ENCODE measurements at places on chromosomes 7 and 10.

GRCh38 chr10:84184517-84184916, 9.8 kb upstream of the CDHR1 start:
- DNase-seq, result no peak

DNA sequence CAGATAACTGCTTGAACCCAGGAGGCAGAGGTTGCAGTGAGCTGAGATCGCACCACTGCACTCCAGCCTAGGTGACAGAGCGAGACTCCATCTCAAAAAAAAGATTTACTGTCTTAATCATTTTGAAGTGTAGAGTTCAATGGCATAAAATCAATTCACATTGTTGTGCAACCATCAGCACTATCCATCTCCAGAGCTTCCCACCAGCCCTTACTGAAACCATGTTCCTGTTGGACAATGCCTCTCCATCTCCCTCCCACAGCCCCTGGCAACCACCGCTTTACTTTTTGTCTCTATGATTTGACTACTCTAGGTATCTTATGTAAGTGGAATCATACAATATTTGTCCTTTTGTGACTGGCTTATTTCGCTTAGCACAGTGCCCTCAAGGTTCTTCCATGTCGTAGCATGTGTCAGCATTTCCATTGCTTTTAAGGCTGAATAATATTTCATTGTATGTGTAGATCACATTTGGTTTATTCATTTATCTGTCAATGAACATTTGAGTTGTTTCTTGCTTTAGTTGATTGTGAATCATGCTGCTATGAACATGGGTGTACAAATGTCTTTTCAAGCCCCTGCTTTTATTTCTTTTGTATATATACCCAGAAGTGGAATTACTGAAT, 33.1 kb downstream of the NACAD start:
- no peak for DNase-seq

GRCh38 chr10:101902032-101902819, 58.6 kb upstream of the KCNIP2 start:
- no peak for DNase-seq

- peak; percentile 53 for DNase-seq
These were observed 40.7 kb downstream of the ATE1 start for GRCh38 chr10:121886997-121887622.

GRCh38 chr10:48773580-48773979, 88.9 kb downstream of the WDFY4 start:
- no peak for DNase-seq

GRCh38 chr10:30903397-30904138, 128.1 kb downstream of the ZNF438 start:
- no peak for DNase-seq

- no peak for DNase-seq
These were observed 13.8 kb downstream of the MRPL32 start for GRCh38 chr7:42945821-42946626.

- DNase-seq, result no peak
These were observed 2.9 kb downstream of the POLM start for GRCh38 chr7:44079331-44080021.

- no peak for DNase-seq
These were observed 85.9 kb downstream of the MAD1L1 start for GRCh38 chr7:2146676-2147472.

- no peak for DNase-seq
These were observed 41.6 kb upstream of the PTPRZ1 start for GRCh38 chr7:121831351-121831750.

GRCh38 chr7:2785071-2785500, 59.0 kb downstream of the GNA12 start:
- no peak for DNase-seq

DNA sequence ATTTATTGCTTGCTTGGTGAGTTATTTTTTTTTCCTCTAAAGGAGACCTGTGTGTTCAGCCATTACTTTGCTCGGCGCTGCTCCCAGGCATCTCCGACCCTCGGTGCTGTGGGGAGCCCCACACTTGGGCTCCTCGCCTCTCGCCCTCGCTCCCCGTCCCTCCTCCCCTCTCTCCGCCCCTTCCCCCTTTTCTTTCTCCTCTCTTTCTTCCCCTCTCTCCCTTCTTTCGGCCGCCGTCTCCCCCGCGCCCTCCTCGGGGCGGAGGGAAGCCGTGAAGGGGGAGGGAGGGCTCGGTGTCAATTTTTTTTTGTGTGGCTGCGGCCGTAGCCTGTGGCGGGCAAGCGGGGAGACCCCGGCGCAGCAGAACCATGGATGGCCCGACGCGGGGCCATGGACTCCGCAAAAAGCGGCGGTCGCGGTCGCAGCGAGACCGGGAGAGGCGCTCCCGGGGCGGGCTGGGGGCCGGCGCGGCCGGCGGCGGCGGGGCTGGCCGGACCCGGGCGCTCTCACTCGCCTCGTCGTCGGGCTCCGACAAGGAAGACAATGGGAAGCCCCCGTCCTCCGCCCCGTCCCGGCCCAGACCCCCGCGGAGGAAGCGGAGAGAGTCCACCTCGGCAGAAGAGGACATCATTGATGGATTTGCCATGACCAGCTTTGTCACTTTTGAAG, 1.1 kb downstream of the AUTS2 start:
- DNase-seq, result peak; percentile 29

DNA sequence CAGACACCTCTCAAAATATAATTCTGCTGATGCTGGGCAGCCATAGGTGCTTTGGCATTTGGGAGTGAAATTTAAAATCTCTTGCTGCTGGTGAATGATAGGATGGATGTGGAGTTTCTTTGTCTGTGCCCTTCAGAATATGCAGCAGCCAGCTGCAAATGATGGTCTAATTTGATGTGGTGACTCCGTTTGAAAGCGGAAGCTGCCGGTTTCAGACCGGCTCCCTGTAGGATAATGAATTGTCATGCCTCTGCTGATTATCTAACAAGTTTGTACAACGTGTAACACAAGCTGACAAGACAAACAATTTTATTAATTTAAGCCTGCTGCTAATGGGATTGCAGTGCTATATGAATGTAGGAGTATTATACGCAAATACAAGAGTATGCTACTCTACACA, 103.5 kb downstream of the SND1 start:
- no peak for DNase-seq

DNA sequence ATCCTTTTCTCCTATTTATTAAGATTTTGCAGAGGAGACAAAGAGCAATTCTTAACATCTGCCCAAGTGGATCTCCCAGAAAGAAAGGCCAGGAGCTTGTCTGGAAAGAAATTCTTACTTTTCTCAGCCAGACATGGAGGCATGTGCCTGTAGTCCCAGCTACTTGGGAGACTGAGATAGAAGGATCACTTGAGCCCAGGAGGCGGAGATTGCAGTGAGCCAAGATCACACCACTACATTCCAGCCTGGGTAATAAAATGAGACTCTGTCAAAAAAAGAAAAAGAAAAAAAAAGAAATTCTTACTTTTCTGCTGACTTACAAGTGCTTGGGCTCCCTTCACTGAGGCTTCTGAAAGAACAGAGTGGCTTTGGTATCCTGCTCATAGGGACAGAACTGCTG, 2.4 kb upstream of the CYP3A43 start:
- DNase-seq, result no peak

DNA sequence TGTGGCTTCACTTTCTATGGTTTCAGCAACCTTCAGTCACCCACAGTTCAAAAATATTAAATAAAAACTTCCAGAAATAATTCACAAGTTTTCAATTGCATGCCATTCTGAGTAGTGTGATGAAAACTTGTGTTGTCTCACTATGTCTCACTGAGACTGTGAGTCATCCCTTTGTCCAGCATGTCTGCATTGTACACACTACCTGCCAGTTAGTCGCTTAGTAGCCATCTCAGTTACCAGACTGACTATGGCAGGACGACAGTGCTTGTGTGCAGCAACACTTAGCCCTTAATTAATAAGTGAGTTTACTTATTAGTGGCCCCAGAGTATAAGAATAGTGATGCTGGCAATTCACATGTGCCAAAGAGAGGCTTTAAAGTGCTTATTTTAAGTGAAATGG, 22.5 kb downstream of the CCDC186 start:
- DNase-seq, result no peak

GRCh38 chr7:139993169-139993568, 69.6 kb downstream of the PARP12 start:
- DNase-seq, result no peak

- no peak for DNase-seq
These were observed 113.0 kb downstream of the EXOC4 start for GRCh38 chr7:133365917-133366316.

DNA sequence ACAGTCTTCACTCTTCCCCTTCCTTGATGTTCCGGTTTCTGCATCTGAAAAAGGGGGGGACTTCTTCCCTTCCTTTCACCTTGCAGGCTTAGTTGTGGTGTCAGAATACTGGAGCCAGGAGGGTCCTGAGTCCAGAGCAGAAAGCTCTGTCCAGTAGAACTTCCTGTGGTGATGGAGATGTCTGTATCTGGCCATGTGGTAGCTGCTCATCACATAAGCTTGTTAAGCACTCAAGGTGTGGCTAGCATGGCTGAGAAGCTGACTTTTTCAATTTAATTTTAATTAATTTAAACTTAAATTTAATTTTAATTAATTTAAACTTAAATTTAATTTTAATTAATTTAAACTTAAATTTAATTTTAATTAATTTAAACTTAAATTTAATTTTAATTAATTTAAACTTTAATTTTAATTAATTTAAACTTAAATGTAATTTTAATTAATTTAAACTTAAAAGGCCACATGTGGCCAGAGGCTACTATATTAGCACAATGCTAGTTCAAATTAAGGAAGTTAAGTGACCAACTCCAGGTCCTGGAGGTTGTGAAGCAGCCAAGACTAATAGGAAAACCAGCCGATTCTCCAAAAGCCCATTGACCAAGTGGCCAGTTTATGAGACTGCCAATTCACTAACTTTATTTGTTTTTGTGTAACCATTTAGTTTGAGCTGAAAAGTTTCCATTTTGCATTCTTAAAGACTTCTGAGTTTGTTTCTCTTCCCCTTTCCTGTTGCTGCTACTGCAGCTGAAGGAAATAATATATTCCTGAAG, 16.3 kb downstream of the MSRB2 start:
- DNase-seq, result no peak

DNA sequence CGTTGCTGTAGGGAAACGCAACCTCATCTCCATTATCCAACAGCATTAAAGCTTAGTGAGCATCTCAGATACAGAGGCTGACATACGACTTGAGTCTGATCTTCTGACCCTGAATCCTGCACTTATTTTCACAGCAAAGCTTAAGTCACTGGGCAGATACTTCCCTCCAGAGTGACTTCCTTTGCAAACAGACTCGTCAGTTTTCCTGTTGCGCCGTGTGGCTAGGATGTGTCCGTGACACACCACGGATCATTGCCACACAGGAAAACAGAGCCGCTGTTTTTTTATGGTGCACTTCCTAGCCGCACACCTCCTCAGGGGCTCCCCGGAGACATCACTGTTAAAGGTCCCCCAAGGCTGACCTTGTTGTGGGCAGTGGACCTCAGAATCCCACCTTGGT, 94.9 kb upstream of the MKI67 start:
- no peak for DNase-seq

- peak; percentile 86 for DNase-seq
These were observed 9.9 kb downstream of the ZNF511 start for GRCh38 chr10:133318494-133319127.

DNA sequence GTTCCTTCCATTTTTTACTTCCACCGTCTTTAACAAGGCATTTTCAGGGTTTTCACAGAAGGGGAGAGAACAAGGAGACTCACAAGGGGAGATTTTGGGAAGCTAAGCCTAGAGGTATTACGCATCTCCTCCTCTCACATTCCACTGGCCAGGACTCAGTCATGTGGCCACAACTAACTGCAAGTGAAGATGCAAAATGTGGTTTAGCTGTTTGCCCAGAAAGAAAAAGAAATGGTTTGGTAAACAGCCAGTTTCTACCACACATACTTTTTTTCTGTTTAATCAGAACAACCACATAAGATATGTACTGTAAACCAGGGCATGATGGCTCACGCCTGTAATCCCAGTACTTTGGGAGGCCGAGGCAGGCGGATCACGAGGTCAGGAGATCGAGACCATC, 21.4 kb upstream of the HELLS start:
- no peak for DNase-seq

- DNase-seq, result no peak
These were observed 362.4 kb upstream of the ZNF32 start for GRCh38 chr10:44010873-44011602.

- DNase-seq, result no peak
These were observed 28.6 kb downstream of the HECW1 start for GRCh38 chr7:43141091-43141490.

- DNase-seq, result no peak
These were observed 16.7 kb downstream of the FAM107B start for GRCh38 chr10:14757986-14758385.

DNA sequence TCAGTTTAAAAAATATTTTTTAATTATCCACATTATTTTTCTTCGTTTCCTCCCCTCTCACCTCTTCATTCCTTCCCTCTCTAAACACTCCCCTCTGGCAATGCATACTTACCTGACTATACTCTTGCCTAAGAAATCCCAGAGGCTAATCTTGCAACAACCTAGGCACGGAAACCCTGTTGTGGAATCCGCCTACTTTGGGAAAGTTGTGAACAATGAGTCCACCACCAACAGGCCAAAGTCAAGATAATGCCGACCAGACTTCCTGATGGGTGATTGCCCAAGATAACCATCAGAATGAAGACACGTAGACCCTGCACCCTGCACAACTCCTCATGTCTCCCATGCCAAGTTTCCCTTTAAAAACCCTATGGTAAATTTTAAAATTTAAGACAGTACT, 521.5 kb downstream of the KIF20B start:
- DNase-seq, result no peak

DNA sequence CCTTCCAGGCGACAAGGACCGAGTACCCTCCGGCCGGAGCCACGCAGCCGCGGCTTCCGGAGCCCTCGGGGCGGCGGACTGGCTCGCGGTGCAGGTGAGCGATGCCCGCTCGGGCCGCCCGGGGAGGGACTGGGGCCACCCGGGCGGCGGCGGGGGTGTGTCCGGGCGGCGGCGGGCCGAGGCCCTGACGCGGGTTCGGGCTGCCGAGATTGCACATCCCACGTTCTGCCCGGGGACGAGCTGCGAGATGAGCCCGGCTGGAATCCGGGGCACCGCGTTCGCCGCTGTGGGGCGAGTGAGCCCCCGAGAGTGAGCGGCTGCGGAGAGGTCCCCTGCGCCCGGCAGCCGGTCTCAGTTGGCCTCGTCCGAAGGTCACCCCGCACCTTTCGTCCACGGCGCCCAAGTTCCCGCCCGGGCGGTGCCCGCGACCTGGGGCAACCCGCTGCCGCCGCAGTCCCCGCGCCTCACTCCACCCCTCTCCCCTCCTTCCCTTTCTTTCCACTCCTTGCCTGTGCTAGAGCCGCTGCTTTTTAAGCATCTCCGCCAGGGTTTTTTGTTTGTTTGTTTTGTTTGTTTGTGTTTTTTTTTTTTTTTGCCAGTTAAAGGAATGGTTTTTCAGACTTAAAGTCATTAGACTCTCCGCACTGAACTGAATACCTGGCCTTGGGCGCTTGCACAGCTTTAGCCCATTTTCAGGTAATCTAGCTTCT, 515 bp downstream of the RALA start:
- peak; percentile 29 for DNase-seq

Measured in progenitor cell of endocrine pancreas (in vitro differentiated cells).